ENCODE measurements at places on chromosomes 12 and 14. TPM values are rescaled to one million over a fixed set of nuclear protein-coding genes. Genes with fewer than 3 reads are reported as not detected.

The SMCO2 gene
- not detected for total RNA-seq

The ACSM4 gene
- not detected for total RNA-seq

The IGF1 gene
- total RNA-seq, result 0.63 TPM

The KRT2 gene
- not detected for total RNA-seq

The IRAK3 gene
- total RNA-seq, result 21.4 TPM

The COX8C gene
- total RNA-seq, result not detected

The VIPAS39 gene
- total RNA-seq, result 21.1 TPM

The CLEC6A gene
- total RNA-seq, result not detected

The RNF31 gene
- 165 TPM for total RNA-seq

The KRT72 gene
- not detected for total RNA-seq

The CTSG gene
- total RNA-seq, result not detected

The AICDA gene
- not detected for total RNA-seq

The MGP gene
- 223 TPM for total RNA-seq

The PMCH gene
- total RNA-seq, result 0.27 TPM

The CELA1 gene
- not detected for total RNA-seq

The GALNT9 gene
- total RNA-seq, result 0.49 TPM

The CDK2 gene
- 8.5 TPM for total RNA-seq

The NRXN3 gene
- total RNA-seq, result 0.18 TPM

The GPRC5A gene
- 5.4 TPM for total RNA-seq

The ASCL1 gene
- total RNA-seq, result not detected

The GLIPR1L1 gene
- total RNA-seq, result not detected
